Liver (tissue), 10 donors: ENCODE measurements at places on chromosomes 3 and 15. TPM values are rescaled to one million over a fixed set of nuclear protein-coding genes. Genes with fewer than 3 reads are reported as not detected.

The TMIE gene
- 0.17 TPM for total RNA-seq

The MAGEF1 gene
- total RNA-seq, result 13.9 TPM

The PPP1R14D gene
- total RNA-seq, result not detected

- no peak overlapping the region for H3K27ac ChIP-seq
- no peaks in the 10 kb centered on the region for H3K36me3 ChIP-seq
- H3K4me3 ChIP-seq, result no peak overlapping the region
- DNase-seq, result no peak
Measured at GRCh38 chr3:165820671-165821123, 16.5 kb downstream of the BCHE start.

GRCh38 chr3:168267179-168267578 is 171.5 kb upstream of the GOLIM4 start:
- H3K4me1 ChIP-seq, result no peaks in the 10 kb centered on the region
- no peak overlapping the region for H3K4me3 ChIP-seq
- no peak overlapping the region for H3K27ac ChIP-seq

DNA sequence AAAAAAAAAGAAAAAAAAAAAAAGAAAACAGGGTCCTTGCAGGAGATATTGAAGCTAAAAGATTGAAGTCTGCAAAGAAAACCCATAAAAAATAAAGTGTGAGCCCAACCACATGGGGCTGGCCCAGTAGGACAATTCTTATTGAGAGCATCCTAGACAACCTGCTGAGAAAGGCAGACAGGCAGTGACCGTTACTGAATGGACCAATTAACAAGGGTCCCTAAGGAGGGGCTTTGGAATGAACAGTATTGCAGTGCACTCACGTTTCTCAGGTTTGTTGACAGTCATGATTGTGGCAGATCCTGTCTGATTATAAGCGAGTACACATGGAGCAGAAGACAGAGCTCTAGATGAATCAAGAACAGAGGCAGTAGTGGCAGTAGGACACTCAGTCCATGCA is 168.6 kb downstream of the LSAMP start:
- no peaks in the 10 kb centered on the region for H3K27me3 ChIP-seq
- no peaks in the 10 kb centered on the region for H3K36me3 ChIP-seq
- H3K4me3 ChIP-seq, result no peak overlapping the region
- H3K4me1 ChIP-seq, result no peaks in the 10 kb centered on the region
- DNase-seq, result no peak
- no peak overlapping the region for H3K27ac ChIP-seq

- no peaks in the 10 kb centered on the region for H3K27me3 ChIP-seq
- no peaks in the 10 kb centered on the region for H3K36me3 ChIP-seq
- no peak for DNase-seq
- peak overlapping the region; percentile 48 for H3K4me3 ChIP-seq
- H3K4me1 ChIP-seq, result peaks cover 10% of the 10 kb centered on the region
Measured at GRCh38 chr3:175307642-175308041, 448.5 kb downstream of the NAALADL2 start.

- no peaks in the 10 kb centered on the region for H3K36me3 ChIP-seq
- no peak overlapping the region for H3K4me3 ChIP-seq
- H3K4me1 ChIP-seq, result peaks cover 7% of the 10 kb centered on the region
- peak; percentile 37 for DNase-seq
Measured at GRCh38 chr15:67914537-67915460, 75.0 kb upstream of the RNU6-1 start.

- H3K36me3 ChIP-seq, result no peaks in the 10 kb centered on the region
- no peak for DNase-seq
- H3K27me3 ChIP-seq, result no peaks in the 10 kb centered on the region
- H3K4me3 ChIP-seq, result no peak overlapping the region
- H3K27ac ChIP-seq, result no peak overlapping the region
- no peaks in the 10 kb centered on the region for H3K4me1 ChIP-seq
Measured at GRCh38 chr15:67758619-67759300, 66.5 kb upstream of the SKOR1 start.

DNA sequence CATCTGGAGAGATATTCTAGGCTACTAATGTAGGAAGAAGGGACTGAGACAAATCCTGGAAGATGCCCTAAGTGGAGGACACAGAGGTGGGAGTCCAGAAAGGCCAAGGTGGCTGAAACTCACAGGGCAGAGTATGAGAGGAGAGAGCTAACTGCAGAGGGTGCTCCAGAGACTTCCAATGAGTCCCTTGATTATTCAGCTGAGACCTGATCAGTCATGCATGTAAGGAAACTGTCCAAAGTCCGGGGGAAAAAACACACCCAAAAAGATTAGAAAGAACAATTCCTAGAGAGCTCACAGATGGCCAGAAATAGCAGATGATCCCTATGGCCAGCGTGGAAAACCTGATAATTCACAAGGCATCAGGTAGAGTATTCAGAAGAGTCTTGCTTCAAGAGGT is 18.7 kb upstream of the FOXP1 start:
- no peaks in the 10 kb centered on the region for H3K4me1 ChIP-seq
- H3K4me3 ChIP-seq, result no peak overlapping the region
- H3K27ac ChIP-seq, result no peak overlapping the region
- H3K36me3 ChIP-seq, result no peaks in the 10 kb centered on the region
- no peaks in the 10 kb centered on the region for H3K27me3 ChIP-seq
- no peak for DNase-seq

GRCh38 chr3:156688632-156689452 is 14.5 kb downstream of the TIPARP start:
- no peak overlapping the region for H3K27ac ChIP-seq
- no peaks in the 10 kb centered on the region for H3K27me3 ChIP-seq

DNA sequence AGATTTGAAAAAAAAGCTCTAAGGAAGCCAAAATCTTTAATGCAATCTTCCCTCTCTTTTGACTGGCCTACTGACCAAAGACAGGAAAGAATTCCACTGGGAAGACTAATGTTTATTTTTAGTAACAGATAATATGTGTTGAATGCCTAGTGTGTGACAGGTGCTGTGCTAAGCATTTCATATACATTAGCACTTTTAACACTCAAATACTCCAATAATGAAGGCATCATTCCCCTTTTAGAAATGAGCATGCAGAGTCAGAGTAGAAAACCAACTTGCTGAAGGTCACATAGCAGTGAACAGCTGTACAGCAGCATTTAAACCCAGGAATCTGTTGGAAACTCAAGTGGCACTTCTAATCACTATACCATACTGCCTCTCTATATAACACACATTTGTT is 170.6 kb downstream of the MINAR1 start:
- DNase-seq, result no peak
- H3K4me3 ChIP-seq, result no peak overlapping the region
- H3K36me3 ChIP-seq, result no peaks in the 10 kb centered on the region
- H3K27me3 ChIP-seq, result no peaks in the 10 kb centered on the region
- no peak overlapping the region for H3K27ac ChIP-seq

- peaks cover 1% of the 10 kb centered on the region for H3K4me1 ChIP-seq
- H3K36me3 ChIP-seq, result no peaks in the 10 kb centered on the region
- H3K27ac ChIP-seq, result no peak overlapping the region
- no peaks in the 10 kb centered on the region for H3K27me3 ChIP-seq
Measured at GRCh38 chr15:75551091-75551490, 28.0 kb downstream of the PTPN9 start.

GRCh38 chr15:35565901-35566300 is 19.9 kb upstream of the DPH6 start:
- no peak overlapping the region for H3K4me3 ChIP-seq
- no peaks in the 10 kb centered on the region for H3K36me3 ChIP-seq
- H3K27me3 ChIP-seq, result no peaks in the 10 kb centered on the region
- DNase-seq, result no peak
- no peaks in the 10 kb centered on the region for H3K4me1 ChIP-seq

DNA sequence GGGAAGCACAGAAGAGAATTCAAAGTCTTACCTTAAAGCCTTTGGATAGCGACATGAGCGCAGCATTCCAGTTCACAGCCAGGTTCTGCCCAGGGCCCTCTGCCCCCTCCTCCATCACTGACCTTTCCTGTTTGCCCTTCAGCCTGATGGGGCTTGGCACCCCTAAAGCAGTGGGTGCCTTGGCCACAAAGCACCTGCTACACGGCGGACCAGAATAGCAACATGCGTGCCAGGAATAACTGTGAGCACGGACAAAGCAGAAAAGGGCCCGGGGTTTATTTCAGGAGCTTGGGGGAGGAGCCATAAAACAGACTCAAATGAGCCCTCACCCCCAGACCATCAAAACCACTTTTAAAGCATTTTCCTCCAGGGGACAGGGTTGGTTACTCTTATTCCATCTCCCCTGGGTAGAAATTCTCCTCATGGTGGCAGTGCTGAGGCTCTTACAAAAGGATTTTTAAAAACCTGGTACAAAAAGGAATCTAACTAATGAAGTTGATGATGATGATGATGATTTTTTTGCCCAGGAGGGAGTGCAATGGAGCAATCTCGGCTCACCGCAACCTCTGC is 135.4 kb downstream of the KLF13 start:
- peak; percentile 3 for DNase-seq
- no peaks in the 10 kb centered on the region for H3K36me3 ChIP-seq
- no peaks in the 10 kb centered on the region for H3K27me3 ChIP-seq
- no peak overlapping the region for H3K4me3 ChIP-seq
- no peaks in the 10 kb centered on the region for H3K4me1 ChIP-seq
- H3K27ac ChIP-seq, result no peak overlapping the region

DNA sequence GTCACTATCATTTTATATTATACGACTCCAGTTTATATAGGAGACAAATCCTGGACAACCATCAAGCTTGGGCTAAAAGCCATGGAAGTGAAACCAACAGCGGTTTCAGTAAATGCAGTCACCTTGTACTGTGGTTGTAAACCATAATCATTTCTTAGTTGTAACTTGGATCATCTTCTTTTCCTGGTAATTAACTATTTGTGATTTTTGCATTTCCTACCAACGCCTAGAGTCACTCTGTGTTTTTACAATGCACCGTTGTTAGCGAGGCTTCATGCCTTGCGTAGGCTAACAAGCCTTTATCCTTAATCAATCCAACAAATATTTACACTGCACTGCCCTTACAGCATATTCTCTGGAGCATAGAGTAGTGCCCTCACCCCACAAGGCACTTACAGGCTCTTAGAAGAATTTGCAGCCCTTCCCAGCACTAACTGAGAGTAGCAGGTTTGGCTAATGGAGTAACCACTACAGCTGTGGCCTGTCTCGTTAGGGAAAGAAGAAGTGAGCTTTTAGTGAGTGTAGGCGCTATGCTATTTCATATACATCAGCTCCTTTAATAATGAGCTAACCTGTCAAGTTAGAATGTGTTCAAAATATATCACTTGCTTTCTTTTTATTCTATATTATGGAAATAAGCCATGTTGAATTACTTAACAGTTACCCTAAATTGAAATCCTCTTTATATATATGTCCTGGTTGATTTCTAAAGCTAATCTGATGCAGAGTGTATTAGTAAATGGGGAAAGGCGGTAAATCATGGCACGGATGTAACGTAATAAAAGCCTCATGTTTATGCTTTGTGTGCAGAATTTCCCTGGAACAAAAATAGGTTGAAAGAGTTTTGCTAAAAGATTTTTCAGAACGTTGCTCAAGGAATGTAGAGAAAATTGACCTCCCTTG is 62.8 kb downstream of the ABHD2 start:
- H3K36me3 ChIP-seq, result peaks cover 41% of the 10 kb centered on the region
- H3K4me1 ChIP-seq, result peaks cover 8% of the 10 kb centered on the region
- H3K27me3 ChIP-seq, result no peaks in the 10 kb centered on the region
- no peak for DNase-seq
